ENCODE measurements at places on chromosomes 6 and 20.

- no peak for DNase-seq
These were observed 555.9 kb downstream of the C6orf118 start for GRCh38 chr6:164753517-164753916.

DNA sequence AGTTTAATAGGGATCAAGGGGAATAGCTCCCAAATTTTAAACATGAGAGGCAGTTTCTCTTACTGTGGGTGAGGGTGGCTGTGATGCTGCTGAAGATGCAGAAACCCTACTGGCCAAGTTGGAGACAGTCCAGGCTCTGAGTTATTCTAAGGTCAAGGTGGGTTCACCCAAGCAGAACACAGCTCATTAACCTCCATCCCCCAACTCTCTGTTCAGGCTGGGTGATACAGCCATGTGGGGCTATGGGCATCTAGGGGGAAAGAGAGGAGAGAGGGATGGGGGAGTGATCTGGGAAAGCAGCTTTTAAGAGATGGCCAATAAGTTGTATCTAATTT is 18.9 kb upstream of the TRAM2 start:
- DNase-seq: no peak

DNA sequence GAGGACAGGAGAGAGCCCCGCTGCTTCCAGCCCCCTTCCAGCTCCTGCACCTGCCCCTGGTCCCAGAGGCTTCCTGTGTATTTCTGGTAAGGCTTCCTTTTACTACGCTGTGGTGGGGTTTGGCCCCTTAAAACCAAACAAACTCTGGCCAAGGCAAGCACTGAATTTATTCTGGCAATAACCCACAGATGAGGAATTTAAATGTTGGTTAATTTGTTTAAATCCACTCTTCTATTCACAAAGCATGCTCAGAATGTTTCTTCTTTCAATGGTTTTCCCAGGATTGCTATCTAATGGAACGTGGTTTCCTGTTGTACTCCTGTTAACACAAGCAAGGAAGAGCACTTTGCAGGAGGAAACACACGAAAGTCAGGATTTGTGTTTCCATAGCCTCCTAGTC is 236.5 kb upstream of the FOXQ1 start:
- no peak for DNase-seq

GRCh38 chr6:119142637-119143036 is 64.2 kb upstream of the FAM184A start:
- DNase-seq: no peak

DNA sequence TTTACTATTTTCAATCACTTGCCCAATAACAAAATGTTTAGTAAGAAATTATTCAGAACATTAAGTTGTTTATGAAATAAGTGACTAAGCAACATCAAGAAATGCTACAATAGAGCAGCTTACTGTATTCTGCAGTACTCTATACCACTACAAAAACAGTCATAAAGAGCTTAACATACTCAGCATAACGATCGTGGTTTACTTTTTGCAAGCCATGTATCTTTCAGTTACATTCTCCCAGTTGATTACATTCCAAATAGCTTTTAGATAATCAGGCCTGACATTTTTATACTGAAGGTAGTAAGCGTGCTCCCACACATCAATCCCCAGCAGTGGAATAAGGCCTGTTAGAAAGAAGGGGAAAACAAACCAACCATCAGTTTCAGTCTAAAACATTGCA is 10.7 kb downstream of the SOD2 start:
- no peak for DNase-seq

DNA sequence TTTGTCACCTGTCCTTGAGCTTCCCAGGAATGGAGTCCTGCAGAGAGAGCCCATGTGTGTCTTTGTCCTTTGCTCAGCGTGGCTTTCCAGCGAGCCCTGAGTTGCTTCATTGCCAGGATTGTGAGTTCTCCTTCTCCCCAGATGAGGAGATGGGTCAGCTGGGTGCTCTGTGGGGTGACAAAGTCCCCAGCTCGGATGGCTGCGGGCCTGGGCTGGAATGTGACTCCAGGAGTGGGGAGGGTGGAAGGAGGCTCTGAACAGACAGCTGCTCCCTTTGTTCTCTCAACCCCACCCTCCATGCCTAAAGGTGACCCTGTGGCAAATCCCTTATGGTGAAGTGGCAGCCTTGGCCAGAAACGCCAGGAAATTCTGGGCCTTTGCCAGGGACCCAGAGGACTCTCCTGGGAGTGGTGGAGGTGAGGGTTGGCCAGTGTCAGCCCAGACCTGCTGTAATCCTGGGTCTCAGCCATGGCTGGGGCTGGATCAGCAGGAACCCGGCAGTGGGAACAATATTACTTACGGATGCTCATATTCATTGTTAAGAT is 44.4 kb upstream of the CST5 start:
- no peak for DNase-seq

- DNase-seq: no peak
These were observed 103.5 kb downstream of the CD24 start for GRCh38 chr6:106870824-106871717.

DNA sequence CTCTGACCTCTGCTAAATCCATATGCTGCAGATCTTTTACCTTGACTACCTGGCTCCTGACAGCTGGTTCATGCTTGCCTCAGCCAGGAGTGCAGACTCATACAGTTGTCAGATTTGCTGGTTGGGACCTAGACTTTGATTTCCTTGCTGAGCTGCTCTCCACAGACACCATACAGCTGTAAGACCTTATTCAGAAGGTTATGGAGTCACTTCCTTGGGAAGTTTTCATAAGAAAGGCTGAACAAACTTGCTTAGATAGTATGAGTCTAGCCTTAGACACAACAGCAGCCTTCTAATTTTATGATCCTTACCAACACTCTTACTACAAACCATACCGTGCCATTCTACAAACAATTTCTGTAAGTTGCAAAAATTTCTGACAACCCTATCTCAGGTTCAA is 102.9 kb downstream of the EDN1 start:
- DNase-seq: no peak
